ENCODE measurements at places on chromosomes 4 and X.

- DNase-seq = no peak
Measured at GRCh38 chrX:115373308-115373707, 83.8 kb downstream of the LUZP4 start.

DNA sequence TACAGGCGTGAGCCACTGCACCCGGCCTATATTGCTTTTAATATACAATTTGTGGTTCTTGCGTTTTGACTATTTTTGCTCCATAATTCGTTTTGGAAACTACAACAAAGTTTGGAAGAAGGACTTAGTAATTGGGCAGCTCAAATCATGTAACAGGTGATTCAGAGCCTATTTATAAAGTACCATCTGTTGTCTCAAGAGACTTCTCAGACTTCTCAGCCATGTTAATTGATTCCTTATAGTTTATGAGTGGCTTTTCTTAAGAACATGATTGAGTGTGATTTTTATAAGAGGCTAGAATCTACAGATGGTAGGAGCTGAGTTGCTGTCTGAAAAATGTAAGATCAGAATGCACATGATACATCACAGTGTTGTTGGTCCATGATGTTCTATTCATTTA is 240.2 kb downstream of the ADGRL3 start:
- no peak for DNase-seq

DNA sequence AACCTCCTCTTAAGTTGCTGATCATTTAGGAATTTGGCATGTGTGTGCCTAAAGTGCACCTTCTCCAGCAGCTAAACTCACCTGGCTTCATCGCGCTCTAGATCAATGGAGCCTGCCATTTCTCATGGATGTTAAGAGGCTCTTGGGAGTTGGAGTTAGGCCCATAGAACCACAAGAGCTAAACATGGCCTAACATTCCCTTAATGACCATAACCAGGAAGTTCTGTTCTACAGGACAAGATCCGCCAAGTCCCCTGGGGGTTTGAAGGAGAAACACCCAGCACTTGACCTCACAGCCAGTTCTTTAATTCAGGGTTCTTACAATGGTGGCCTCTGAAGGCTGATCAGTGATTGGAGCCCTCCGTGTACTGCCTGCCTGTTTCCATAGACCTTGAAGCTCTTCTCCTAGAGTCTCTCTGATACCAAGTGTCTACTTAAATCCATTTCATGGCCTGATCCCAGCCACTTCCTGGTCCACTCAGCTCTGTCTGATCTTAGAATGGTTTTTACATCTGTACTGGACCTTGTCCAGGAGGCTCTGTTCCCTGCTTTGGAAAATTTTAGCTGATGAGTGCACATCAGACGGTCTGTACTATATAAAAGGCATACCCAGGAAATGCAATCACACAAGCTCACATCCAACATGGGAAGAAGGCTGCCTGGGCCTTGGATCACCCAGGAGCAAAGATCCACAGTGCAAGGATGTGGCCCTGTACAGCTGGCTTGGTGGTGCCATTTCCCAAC is 45.1 kb downstream of the RPS3A start:
- no peak for DNase-seq

DNA sequence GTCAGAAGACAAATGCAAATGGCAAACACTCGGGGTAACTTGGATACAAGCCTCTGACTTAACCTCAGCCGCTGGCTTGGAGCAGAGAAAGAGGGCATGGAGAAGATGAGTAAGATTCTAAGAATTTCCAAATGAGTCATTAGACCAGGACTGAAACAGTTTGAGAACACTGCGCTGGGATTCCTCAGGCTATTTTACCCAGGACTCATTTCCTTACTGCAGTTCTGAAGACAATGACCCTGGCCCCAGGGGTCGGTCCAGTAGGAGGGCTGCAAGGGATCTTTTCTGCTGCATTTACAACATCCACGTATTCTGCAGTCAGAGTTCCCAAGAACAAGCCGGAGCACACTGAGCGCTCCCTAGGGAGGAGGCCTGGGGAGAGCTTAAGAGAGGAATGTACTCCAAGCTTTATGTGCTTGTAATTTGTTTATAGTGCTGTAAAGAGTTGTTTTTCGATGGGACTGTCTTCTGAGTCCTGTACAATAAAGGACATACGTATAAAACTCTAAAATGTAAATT is 27.3 kb upstream of the SORBS2 start:
- no peak for DNase-seq

- no peak for DNase-seq
Measured at GRCh38 chrX:137431693-137432488, 134.0 kb upstream of the ZIC3 start.

- DNase-seq = no peak
Measured at GRCh38 chr4:45346816-45347435, 620.6 kb upstream of the GNPDA2 start.

GRCh38 chr4:137623013-137623412 is 90.7 kb upstream of the PCDH18 start:
- DNase-seq = no peak

DNA sequence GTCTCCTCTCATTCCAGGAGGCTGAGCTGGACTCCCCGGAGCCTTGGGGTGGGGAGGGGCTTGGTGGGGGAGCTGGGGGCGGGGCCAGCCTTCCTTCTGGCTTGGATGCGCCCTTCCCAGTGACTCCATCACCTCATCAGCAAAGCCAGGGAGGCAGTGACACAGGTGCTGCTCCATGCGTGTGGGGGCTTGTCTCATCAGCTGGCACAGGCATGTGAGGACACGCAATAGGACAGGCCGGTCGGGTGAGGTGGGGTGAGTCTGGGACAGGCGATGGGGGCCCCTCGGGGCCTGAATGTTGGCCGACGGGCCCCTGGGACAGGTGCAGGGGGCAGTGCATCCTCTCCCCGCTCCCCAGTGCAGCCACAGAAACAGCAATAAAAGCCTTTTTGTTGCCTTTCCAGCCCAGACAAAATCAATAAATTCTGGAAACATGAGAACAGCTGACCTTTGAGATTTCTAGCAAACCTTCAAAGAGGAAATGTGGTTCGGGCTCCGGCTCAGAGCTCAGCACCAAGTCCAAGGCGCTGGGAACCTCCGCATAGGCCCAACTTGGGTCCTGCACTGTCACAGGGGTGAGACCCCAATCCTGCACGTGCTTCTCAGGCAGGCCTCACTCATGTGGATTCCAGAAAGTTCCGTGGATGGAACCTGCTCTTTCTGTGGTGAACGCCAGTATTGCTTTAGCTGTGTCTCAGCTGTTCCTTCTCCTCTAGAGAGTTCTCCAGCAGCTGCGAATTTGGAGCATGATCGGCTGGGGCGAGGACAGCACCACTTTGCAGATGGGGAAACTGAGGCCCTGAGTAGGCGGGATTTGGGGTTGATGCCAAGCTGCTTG is 18.5 kb downstream of the ADRA2C start:
- no peak for DNase-seq

DNA sequence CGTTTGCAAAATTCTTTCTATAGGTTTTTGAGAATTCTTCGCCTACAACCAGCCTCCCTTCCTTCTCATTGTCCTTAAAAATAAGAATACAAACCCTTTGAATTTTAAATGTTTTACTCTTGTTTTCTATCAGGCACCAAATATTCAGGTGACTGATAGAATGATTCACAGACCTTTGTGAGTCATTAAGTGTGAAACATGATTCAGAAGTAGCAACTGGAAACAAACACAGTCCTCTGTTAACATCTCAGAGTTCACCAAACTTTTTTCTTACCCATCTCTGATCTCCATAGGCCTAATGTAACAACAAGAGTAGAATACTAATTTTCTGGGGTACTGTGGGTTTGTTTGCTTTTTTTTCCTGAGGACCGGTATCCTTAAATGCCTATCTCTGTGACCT is 63.4 kb upstream of the MAB21L2 start:
- DNase-seq = no peak

- DNase-seq = no peak
Measured at GRCh38 chrX:3145716-3146115, 104.4 kb downstream of the ARSF start.

GRCh38 chrX:129323115-129323514 is 200.2 kb downstream of the SMARCA1 start:
- DNase-seq = no peak

GRCh38 chr4:106463622-106464021 is 95.0 kb upstream of the GIMD1 start:
- DNase-seq = no peak
